ENCODE measurements at places on chromosomes 3 and 15.

GRCh38 chr3:178272841-178273240 lies 263.4 kb upstream of the KCNMB2 start:
- no peak for DNase-seq

DNA sequence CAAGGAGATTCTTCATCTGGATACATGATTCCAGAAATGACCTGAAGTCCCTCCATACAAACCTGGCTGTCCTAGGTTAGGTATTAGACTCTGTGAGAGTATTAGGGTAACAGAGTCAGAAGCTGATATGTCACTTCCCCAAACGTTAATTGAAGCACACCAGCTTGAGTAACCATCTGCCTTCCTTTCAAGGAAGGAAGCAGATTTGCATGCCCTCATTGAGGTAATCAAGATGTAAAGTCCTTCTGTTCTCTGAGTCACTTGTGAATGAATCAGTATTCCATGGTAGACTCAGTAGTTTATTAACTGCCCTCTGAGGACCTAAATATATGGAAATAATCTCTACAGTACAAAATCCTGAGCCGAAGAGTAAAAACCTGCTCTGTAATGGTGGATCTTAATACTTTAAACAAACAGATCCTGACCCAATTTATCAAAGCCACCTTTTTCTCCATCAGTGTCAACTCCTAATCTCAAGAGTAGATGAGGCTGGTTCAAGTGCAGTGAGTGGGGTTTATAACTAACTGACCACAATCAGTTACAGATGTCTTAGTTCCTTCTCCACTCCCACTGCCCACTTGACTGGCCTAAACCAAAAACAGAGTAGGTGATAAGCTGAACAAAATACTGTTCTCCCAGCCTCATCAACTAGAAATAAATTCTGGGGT lies 246.2 kb upstream of the CHRM5 start:
- DNase-seq, result peak; percentile 83

DNA sequence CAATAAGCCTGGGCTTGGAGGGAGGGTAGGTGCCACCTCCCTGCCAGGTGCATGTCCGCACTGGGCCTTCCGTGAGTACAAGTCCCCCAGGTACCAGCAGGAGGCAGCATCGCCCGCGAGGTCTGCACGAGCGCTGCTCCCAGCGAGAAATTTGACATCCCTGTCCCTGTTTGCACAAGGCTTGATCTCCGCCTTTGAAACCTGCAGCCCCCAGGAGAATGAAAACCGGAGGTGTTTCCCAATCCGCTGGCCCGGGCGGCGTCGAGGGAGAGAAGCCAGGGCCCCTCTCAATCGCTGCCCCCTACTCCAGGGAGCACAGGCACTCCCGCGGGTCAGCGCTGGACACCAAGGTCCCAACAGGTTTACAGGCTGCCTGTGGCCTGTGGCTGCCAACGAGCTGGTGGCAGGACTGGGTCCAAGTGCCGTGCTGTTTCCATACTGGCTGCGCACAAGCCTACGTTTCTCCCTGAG lies 961 bp downstream of the HAPLN3 start:
- no peak for DNase-seq

- DNase-seq, result no peak
Measured at GRCh38 chr3:182824957-182825356, 31.7 kb downstream of the ATP11B start.

GRCh38 chr3:195563317-195563716 lies 20.2 kb upstream of the PPP1R2 start:
- no peak for DNase-seq

GRCh38 chr3:58190882-58191281 lies 19.9 kb downstream of the DNASE1L3 start:
- no peak for DNase-seq

- no peak for DNase-seq
Measured at GRCh38 chr15:64051407-64052259, 5.3 kb upstream of the DAPK2 start.

Measured in iris pigment epithelial cell (primary cell).